ENCODE measurements at places on chromosomes 4 and X. TPM values are rescaled to one million over a fixed set of nuclear protein-coding genes. Genes with fewer than 3 reads are reported as not detected.

The LUZP4 gene
- not detected for polyA plus RNA-seq

The CENPI gene
- 6.6 TPM for polyA plus RNA-seq

The SPATA18 gene
- polyA plus RNA-seq, result 1.9 TPM

The FGF5 gene
- 0.58 TPM for polyA plus RNA-seq

The SHROOM3 gene
- 16.1 TPM for polyA plus RNA-seq

The LRRC66 gene
- polyA plus RNA-seq, result 1.3 TPM

The RADX gene
- polyA plus RNA-seq, result 2.2 TPM

The ZNF630 gene
- polyA plus RNA-seq, result 3.8 TPM

The DGAT2L6 gene
- polyA plus RNA-seq, result not detected

The FAM47A gene
- polyA plus RNA-seq, result not detected

The ABCG2 gene
- 13.5 TPM for polyA plus RNA-seq

The JAKMIP1 gene
- polyA plus RNA-seq, result not detected

The CABS1 gene
- polyA plus RNA-seq, result not detected

The PDCL2 gene
- polyA plus RNA-seq, result not detected

The ATXN3L gene
- polyA plus RNA-seq, result not detected

The TAF7L gene
- polyA plus RNA-seq, result 0.41 TPM

The UCHL1 gene
- polyA plus RNA-seq, result 15.2 TPM

The FMR1NB gene
- not detected for polyA plus RNA-seq

The SRPX2 gene
- 27.3 TPM for polyA plus RNA-seq

The MSX1 gene
- not detected for polyA plus RNA-seq

The SHROOM4 gene
- 5.0 TPM for polyA plus RNA-seq

The IRS4 gene
- polyA plus RNA-seq, result 0.37 TPM

The TMEM129 gene
- not detected for polyA plus RNA-seq

The ADH1A gene
- polyA plus RNA-seq, result 2.0 TPM

The DCAF4L1 gene
- 0.12 TPM for polyA plus RNA-seq

The ASB12 gene
- polyA plus RNA-seq, result 22.0 TPM

The MAGED2 gene
- polyA plus RNA-seq, result 901 TPM

The FRG2 gene
- polyA plus RNA-seq, result not detected

The TEX13C gene
- not detected for polyA plus RNA-seq

The MTNR1A gene
- polyA plus RNA-seq, result not detected

The KIAA0232 gene
- 18.7 TPM for polyA plus RNA-seq

The NXT2 gene
- 7.2 TPM for polyA plus RNA-seq

The PGAM4 gene
- polyA plus RNA-seq, result not detected

The GLRB gene
- polyA plus RNA-seq, result not detected

The ERVMER34-1 gene
- 1.7 TPM for polyA plus RNA-seq

The MAGEA10 gene
- polyA plus RNA-seq, result 0.07 TPM

The FRMD7 gene
- polyA plus RNA-seq, result 0.31 TPM

The SMARCA1 gene
- polyA plus RNA-seq, result not detected

The SSX1 gene
- not detected for polyA plus RNA-seq

The MAP3K15 gene
- polyA plus RNA-seq, result 0.73 TPM

The NDST3 gene
- polyA plus RNA-seq, result 0.22 TPM

The CENPC gene
- 13.7 TPM for polyA plus RNA-seq
